Right renal pelvis (tissue), 4 donors: ENCODE measurements at places on chromosomes 2 and 18.

- DNase-seq: no peak
Measured at GRCh38 chr18:76756531-76757253, 65.7 kb upstream of the ZNF236 start.

- DNase-seq: no peak
Measured at GRCh38 chr18:42475157-42475556, 520.1 kb downstream of the PIK3C3 start.

DNA sequence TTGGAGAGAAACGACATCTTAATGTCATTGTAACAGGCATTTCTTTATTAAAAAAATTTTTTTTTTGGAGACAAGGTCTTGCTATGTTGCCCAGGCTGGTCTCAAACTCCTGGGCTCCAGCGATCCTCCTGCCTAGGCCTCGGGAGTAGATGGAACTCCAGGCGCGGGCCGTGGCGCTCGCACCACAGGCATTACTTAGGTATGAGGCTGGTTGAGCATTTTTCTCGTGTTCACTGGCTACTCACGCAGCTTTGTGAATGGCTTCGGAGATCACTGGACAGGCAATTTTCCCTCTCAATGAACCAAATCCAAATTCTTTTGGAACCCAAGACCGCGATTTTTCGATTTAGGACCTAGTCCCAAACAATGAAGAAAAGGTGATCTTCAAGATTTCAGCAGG is 795 bp upstream of the TCF7L1 start:
- DNase-seq: no peak

DNA sequence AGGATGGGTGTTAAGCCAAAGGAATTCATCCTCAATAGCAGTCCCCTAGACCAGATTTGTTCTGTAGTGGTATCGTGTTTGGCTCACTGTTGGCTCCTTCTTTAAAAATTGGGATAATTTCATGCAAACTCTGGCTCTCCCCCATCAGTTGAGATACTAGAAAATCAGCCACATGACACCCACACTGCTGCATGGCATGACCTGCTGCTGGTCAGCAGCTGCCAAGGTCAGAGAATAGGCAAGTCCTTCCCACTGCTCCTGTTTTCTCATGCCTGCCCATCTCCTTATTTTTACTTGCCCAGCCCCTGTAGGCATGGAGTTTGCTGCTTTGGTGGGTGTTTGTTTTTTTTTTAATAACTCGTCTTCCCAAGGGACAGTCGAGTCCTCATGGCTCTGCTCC is 1.0 kb upstream of the SNRNP200 start:
- no peak for DNase-seq

DNA sequence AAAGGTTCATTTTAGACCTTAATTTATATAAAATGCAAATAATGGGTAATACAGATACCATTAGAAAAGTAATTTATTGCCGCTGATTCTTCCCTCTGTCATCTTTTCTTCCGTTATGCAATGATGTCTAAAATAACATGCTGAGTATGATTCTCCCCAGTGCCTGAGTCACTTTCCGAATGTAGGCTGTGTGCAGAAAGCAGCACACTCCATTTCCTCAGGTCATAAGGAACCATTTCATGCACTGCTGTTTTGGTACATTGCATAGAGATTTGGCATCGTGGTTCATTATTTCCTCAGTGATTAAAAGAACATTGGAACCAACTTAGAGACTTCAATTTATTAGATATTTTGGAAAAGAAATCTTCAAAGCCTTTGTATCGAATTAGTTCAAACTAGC is 173.5 kb downstream of the CDH2 start:
- DNase-seq: no peak

GRCh38 chr18:77167251-77167650 is 34.7 kb upstream of the MBP start:
- DNase-seq: no peak

- no peak for DNase-seq
Measured at GRCh38 chr2:229422063-229422462, 151.0 kb upstream of the PID1 start.

- no peak for DNase-seq
Measured at GRCh38 chr2:61733563-61733962, 120.3 kb downstream of the FAM161A start.

DNA sequence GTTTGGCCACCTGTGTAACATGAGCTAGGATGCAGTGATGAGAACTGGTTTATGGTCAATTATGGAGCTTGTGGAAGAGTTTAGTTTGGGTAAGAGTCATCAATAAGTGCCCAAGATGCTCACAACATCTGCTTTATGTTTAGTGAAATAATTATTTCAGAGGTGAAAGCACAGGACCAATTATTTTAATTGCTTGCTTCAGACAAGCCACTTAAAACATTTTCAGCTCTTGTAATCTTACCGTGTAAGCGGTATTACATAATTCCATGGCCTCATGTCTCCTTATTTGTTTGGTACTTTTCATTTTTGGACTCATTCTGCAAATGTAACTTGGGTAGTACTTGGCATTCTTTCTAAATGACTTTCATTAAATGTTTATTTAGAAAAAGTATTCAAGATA is 5.4 kb downstream of the B3GNT2 start:
- no peak for DNase-seq

DNA sequence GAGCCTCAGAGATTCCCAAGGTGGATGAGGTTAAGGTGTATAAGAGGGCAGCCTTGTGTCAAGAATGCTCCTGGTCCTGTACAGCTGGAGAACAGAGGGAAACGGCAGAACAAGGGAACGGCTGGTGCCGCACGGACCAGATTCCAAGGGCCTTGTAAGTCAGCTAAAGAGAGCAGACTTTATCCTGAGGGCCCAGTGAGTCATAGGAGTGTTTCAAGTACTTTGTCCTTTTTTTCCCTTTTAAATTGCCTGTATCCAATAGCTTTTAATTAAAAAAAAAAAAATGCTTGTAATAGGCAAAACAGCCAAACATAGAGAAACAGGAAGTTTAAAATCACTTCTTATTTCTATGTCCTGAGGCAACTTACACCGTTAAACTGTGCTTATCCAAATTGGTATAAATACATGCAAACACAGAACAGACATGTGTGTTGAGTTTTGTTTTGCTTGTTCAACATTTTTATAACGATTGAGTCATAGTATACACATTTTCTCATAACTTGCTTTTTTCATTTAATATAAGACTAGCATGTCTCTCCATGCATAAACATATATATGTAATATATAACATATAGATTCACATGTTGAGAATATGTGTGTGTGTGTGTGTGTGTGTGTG is 42.1 kb upstream of the EVA1A start:
- no peak for DNase-seq

GRCh38 chr2:133879703-133880102 is 311.4 kb upstream of the NCKAP5 start:
- DNase-seq: no peak

DNA sequence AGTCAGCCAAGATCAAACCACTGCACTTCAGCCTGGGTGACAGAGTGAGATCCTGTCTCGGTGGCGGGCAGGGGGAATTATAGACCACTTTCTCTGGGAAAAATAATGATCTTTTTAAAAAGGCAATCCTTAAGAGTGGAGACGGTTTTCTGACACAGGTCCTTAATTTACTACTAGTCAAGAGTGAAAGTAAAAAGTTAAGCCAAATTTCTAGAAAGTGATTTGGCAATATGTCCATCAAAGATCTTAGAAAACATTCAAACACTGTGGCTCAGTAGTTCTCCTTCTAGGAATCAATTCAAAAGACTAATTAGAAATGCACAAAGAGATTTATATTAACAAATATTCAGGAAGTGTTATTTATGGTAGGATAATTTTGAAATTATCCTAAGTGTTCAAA is 148.5 kb upstream of the DNMT3A start:
- no peak for DNase-seq

DNA sequence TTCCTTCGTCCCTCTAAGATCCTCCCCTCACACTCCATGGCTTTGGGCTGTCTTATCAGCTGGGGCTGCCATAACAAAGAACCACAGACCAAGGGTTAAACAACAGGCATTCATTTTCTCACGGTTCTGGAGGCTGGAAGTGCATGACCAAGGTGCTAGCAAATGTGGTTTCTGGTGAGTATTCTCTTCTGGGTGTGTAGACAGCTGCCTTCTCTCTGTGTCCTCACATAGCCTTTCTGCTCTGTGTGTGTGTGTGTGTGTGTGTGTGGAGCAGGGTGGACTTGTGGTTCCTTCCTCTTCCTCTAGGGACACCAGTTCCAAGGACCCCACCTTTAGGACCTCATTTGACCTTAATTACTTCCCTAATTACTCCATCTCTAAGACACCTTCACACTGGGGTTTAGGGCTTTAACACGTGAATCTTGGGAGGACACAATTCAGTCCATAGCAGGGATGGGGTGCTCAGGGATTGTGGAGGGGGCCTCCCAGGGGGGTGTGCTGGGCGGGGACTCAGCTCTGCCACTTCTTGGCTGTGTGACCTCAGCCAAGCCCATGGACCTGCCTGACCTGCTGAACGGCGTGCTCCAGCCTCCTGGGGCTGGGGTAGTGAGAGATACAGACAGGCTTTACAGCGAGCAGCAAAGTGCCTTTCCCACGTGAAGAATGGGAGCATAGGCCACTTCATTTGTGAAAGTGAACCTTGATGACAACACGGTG is 38.0 kb downstream of the ACKR3 start:
- no peak for DNase-seq

GRCh38 chr2:165467921-165468320 is 1.6 kb upstream of the CSRNP3 start:
- no peak for DNase-seq
